Non-pigmented ciliary epithelial cell (primary cell): ENCODE measurements at places on chromosomes 3 and 15.

DNA sequence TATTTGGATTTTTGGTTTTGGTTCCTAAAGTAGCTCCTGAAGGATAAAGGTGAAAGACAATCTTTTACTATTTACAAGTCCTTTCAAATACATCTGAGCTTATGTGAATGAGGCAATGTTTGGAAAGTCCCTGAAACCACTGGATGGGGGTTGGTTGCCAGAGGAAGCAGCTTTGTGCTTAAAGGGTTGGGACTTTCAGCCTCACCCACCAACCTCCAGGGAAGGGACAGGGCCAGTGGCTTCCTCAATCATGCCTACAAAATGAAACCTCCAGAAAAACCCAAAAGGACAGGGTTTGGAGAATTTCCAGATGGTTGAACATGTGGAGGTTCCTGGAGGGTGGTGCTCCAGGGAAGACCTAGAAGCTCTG, 20.9 kb upstream of the ABHD17C start:
- no peak for DNase-seq

GRCh38 chr3:150376001-150376848, 31.9 kb upstream of the TSC22D2 start:
- DNase-seq: no peak

GRCh38 chr3:72042397-72043203, 257.7 kb upstream of the PROK2 start:
- DNase-seq: peak; percentile 47

- no peak for DNase-seq
Measured at GRCh38 chr3:101888653-101889052, 39.3 kb downstream of the NFKBIZ start.

GRCh38 chr15:68154923-68155559, 50.1 kb downstream of the CALML4 start:
- no peak for DNase-seq

GRCh38 chr15:77503240-77503639, 82.6 kb downstream of the HMG20A start:
- DNase-seq: no peak

DNA sequence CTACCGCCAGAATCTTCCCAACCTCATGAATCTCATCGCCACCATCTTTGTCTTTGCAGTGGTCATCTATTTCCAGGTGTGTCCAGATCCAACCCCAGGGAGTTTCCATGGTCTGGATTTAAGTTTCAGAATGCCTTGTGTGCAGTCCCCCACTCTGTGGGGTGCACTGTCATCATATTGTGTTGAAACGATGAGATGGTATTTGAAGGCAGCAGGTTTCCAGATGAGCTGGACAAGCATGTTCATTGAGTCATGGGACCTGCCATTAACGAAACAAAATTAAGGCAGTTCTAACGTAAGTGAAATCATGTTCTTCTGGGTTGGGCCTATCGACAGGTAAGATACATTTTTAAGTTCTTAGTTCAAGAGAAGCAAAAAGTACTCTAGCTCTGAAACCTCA, 12.7 kb downstream of the SEC61A1 start:
- no peak for DNase-seq

DNA sequence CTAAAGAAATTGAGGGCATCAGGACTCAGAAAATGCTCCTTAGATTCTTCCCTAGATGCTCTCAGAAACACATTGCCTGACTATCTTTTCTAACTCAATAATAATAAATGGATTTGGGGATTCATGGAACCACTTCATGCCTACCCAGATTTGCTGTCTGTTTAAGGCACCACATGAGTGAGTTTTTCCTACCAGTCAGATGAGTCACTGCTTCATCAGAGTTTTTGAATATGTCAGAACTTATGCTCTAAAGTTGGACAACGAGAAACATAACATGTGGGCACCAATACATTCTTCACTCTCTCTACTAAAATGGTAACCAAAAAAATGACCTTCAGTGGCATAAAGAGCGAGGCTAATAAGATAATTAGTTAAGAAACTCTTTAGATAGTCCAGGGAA, 1135.1 kb downstream of the TUSC7 start:
- DNase-seq: no peak

- no peak for DNase-seq
Measured at GRCh38 chr3:129316248-129317013, 37.8 kb downstream of the HMCES start.

GRCh38 chr3:126121632-126122031, 37.7 kb upstream of the SLC41A3 start:
- no peak for DNase-seq

- DNase-seq: no peak
Measured at GRCh38 chr15:28911310-28911931, 25.6 kb downstream of the APBA2 start.

GRCh38 chr3:186784820-186785494, 1.6 kb downstream of the EIF4A2 start:
- no peak for DNase-seq

GRCh38 chr3:43022121-43022520, 43.0 kb downstream of the GASK1A start:
- DNase-seq: no peak

GRCh38 chr3:72891053-72891855, 3.4 kb downstream of the GXYLT2 start:
- peak; percentile 99 for DNase-seq

DNA sequence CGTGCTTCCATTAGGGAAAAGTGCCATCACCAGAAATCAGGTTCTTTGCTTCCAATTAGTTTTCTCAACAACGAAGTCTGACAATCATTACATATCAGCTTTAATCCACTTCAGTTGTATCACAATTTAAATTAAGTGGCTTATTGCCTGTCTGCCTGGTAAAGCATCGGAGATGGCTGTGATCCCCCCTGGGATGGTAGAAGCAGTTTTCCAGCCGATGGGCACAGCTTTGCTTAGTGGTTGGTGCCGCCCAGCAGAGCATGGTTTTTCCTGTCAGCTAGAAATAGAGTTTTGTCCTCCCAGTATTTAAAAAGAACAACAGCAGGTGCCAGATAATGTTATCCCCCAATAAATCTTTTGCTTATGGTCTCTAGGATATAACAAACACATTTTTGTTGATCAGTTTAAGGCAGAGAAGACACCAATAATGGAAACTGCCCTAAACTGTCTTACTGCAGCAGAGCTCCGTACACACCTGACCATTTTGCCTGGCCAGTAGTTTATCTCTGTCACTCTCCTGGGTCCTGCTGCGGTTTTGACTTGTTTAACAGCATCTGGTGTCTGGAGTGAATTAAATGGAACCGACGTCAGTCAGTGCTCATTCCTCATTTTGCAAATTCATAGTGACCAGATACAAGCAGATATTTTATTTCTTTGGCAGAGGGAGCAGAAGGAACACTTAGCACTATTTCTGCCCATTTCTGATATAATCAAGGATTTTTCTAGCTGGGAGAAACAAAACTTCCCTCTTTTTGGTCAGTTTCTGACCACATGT, 79.1 kb downstream of the SLC49A4 start:
- no peak for DNase-seq

GRCh38 chr3:194485881-194486539, 792 bp downstream of the ATP13A3 start:
- no peak for DNase-seq

- peak; percentile 98 for DNase-seq
Measured at GRCh38 chr3:105791919-105792786, 76.7 kb downstream of the CBLB start.
